ENCODE measurements at places on chromosomes 6 and 20.

GRCh38 chr6:90000864-90001731, 106.8 kb downstream of the GJA10 start:
- DNase-seq = no peak

DNA sequence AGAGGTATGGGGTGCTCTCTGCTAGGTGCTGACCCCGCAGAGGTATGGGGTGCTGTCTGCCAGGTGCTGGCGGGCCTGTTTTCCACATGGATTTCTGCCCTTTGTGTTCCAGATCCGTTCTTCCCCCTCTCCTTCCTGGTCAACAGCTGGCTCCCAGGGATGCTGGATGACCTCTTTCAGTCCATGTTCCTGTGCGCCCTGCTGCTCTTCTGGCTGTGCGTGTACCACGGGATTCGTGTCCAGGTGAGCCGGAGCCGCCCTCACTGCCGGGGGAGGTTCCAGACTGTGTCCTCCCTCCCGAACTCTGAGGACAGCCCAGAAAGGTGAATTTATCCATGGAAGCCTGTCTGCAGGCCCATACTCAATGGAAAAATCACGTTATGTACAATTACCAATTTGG, 36.3 kb downstream of the DYNLT1 start:
- DNase-seq = peak; percentile 42

DNA sequence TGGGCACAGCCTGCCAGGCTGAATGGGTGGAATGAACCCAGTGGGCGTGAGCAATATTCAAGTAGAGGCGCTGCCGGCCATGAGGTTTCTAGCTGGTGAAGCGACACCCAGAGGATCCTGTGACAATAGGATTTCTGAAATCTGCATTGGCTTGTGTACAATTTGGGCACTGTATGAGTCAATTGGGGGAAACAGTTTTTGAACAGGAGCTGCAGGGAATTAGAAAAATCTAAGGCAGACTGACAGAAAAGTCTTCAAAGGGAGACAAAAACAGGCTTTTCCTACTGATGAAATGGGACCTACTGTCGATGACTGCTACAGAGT, 148.8 kb upstream of the PROKR2 start:
- DNase-seq = no peak

- no peak for DNase-seq
Measured at GRCh38 chr20:34089655-34090345, 22.2 kb downstream of the EIF2S2 start.

- DNase-seq = no peak
Measured at GRCh38 chr20:22711971-22712755, 127.8 kb upstream of the FOXA2 start.

DNA sequence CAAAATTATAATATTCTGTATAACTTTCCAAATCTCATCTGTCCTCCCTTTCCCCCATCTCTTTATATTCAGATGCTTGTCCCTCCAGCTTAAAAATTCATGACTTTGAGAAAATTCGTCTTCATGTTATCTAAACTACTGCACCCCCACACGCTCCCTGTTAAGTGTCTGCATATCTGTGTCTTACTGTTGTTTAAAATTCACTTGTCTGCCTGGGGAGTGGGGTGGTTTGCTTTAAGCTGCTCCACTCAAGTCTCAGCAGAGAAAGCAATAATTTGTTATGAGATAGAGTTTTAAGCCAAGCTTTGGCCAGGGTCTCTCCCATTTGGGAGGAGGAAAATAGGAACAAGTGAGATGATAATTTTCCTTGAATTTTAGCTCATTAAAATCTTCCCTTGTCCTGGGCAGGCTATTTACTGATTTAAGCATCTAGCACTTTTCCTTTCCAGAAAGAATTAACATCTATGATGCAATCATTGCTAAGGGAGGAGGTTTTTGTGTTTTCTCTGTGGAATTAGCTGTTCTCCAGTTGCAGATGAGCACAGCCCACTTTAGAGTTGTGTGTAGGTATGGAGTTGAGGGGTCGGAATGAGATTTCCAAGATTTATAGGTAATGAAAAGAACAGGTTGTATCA, 36.8 kb downstream of the MTHFD1L start:
- no peak for DNase-seq

DNA sequence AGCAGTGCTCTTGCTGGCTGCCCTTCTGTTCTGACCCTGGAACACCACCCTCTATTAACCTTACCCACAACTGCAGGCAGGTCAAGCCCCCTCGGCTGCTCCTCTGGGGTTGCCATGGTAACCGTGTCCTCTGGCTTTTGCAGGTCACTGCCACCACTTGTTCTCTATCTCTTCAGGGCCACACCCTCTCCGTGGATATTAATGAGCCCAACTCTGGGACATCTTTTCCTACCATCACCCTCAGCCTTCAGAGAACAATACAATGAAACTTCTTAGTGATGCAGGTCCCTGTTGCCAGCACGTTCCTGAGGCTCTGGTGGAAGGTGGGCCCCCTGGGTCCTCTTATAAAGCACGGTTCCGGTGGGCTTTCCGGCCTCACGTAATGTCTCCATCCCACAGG, 30.8 kb upstream of the MICB start:
- no peak for DNase-seq

GRCh38 chr6:168410035-168410434, 30.9 kb upstream of the SMOC2 start:
- DNase-seq = no peak

DNA sequence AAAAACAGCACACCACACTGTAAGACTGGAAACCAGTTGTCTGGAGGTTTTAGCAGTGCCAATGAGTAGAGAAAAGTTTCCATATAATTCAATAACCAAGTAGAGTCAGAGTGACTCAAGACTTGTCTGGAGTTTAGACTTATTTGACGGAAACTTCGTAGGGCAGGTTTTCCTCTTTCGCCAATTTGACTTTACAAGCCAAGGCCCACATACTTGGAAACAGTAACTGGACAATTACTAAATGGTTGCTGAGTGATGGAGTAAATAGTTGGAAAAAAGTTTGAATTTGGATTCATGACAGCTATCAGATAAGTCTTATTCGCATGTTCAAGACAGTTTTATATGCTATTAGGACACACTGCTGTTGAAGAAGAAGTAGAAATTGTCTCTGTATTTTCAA, 48.1 kb upstream of the CTAGE9 start:
- no peak for DNase-seq

GRCh38 chr6:52164319-52165094, 21.7 kb upstream of the IL17A start:
- DNase-seq = no peak

Data from activated CD8-positive, alpha-beta memory T cell treated with anti-CD3 and anti-CD28 coated beads for 24 hours (primary cell).